ENCODE measurements at places on chromosomes 13 and 19. TPM values are rescaled to one million over a fixed set of nuclear protein-coding genes. Genes with fewer than 3 reads are reported as not detected.

- no peak for DNase-seq
Observed at GRCh38 chr19:35455616-35456201, 7.7 kb downstream of the FFAR2 start.

DNA sequence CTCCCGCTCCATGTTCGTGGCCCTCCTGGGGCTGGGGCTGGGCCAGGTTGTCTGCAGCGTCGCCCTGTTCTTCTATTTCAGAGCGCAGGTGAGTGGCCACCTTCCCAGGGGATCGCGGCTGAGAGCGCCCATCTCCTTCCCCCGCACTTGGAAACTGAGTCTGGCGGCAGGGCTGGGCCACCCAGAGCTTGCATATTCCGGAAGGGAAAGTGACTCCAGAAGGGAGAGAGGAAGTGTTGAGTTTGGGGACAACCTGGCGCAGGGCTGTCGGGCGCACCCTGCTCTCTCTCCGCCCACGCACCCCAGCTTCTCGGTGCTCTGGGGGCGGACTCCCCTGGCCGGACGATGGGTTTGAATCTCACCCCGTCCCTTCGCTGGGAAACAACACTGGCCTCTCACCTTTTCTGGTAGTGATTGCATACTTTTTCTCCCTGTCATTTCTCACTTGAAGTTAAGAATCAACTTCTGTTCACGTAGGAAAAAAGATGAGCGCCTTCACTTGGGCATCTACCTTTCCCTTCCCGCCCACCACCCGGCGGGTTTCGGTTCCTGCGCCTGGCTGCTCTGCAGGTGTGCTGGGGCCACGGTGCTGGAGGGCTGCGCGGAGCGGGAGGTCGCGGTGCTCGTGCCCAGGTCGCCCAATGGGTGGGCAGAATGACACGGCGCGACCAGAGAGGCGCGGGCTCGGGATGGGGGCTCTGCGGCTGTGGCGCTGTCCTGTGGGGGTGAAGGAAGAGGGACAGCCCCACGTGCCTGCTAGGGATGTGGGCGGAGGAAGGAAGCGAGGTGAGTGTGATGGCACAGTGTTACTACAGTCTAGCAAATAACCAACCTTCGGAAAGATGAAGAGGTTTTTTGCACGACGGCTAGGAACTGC, 721 bp downstream of the TNFSF11 start:
- DNase-seq = no peak

DNA sequence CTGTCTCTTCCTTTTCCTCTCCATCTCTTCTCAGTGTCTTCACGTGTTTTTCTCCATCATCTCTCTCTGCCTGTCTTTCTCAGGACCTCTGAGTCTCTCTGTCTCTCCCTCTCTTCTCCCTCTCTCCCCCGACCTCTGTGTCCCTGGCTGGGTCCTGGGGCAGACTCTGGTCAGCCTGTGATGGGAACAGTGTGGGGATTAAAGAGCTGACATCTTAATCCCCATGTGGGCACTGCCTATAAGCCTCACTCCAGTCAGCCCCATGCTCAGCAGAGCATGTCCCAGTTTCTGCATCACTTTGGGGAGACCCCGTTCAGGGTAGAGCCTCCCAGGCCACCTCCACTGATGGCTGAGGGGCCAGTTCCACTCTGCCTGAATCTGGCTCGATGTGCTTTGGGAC, 16.2 kb downstream of the EGLN2 start:
- no peak for DNase-seq

Gene ZNF606
- total RNA-seq = 9.6 TPM

Gene KLK12
- total RNA-seq = not detected

- DNase-seq = peak; percentile 99
Observed at GRCh38 chr19:44890366-44891015, 563 bp upstream of the TOMM40 start.

DNA sequence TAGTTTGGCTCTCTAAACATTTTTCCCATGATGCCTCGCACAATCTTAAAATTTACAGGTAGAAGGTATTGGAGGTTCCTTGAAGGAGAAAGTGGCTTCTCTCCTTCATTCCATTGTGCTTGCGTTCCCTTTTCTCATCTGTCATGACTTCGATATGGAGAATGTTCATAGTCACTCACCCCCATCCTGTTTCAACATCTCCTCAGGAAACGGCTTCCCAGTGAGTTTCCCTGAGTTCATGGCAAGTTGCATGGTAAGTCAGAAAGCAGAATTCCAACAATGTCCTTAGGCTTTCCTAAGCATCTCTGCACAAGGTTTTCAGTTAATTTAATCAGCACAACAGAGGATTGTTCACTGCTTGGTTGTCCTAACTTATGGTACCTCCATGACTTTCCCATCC, 581.8 kb upstream of the SLITRK5 start:
- peak; percentile 48 for DNase-seq

Gene NXNL1
- total RNA-seq = not detected

Gene ZNF726
- total RNA-seq = 3.8 TPM

Gene PTH2
- total RNA-seq = not detected

GRCh38 chr13:78241278-78241919, 322.8 kb upstream of the EDNRB start:
- DNase-seq = peak; percentile 17

DNA sequence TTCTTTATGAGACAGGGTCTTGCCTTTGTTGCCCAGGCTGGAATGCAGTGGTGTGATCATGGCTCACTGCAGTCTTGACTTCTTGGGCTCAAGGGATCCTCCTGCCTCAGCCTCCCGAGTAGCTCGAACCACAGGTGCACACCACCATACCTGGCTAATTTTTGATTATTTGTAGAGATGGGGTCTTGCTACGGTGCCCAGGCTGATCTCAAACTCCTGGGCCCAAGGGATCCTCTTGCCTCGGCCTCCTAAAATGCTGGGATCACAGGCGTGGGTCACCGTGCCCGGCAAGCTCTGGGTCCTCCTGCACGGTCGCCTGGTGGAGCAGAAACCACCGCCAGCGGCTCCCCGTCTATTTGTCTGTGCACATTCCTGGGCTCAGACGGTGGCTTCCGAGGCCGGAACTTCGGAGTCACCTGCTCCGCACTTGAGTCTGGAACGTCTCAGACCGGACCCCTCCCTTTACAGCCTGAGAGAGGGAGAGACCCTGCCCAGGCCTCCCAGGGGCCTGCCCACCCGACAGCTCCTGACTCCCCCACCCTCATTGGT, 22.2 kb downstream of the EFNA2 start:
- DNase-seq = no peak

GRCh38 chr13:21012211-21012610, 49.2 kb downstream of the LATS2 start:
- no peak for DNase-seq

DNA sequence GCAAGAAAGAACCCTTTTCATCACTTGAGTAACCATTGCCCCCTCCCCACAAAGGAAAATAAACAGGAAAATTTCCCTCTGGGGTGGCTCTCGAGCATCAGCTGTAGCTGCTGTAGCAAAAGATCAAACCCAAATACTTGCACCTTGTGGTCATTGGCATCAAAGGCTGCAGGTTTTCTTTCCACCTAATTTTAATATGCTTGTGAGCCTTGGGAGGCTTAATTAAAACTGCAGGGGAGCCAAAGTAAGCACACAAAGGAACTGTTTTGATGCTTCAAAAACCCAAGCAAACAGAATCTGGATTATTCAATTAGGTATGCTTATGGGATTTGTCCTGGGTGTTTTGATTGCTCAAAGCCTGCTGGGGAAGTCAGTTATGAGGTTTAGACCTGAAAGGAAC, 119.5 kb downstream of the SHISA2 start:
- no peak for DNase-seq

- DNase-seq = no peak
Observed at GRCh38 chr13:106152047-106152446, 383.4 kb downstream of the EFNB2 start.

DNA sequence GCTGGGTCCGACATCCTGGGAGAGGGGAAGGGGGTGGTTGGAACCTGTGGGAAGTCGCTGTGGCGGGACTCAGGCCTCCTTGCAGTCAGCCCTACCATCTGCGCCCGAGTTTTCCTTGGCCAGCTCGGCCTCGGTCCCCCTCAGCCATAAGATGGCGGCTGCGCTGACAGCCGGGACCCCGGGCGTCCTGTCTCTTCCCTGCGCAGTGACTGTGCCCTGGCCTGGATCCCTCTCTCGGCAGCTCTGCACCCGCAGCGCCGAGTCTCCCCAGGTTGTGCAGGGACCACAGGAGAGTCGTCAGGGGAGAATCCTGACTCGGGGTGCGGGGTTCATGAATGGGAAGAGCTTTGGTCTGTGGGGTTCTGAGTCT, 345 bp downstream of the ZNF257 start:
- no peak for DNase-seq

- DNase-seq = peak; percentile 61
Observed at GRCh38 chr19:48513289-48514122, 1.9 kb upstream of the LMTK3 start.
